Hair follicular keratinocyte (primary cell): ENCODE measurements at places on chromosomes 13 and 19. TPM values are rescaled to one million over a fixed set of nuclear protein-coding genes. Genes with fewer than 3 reads are reported as not detected.

CGB3 gene
- not detected in 2 replicates for total RNA-seq

ZNF90 gene
- 1.6 and 2.2 TPM in 2 replicates for total RNA-seq

TBXA2R gene
- total RNA-seq, result 0.23 TPM in 2 replicates

KLK2 gene
- total RNA-seq, result not detected in 2 replicates

ATP4B gene
- not detected in 2 replicates for total RNA-seq

NTF4 gene
- total RNA-seq, result 4.9 and 5.7 TPM in 2 replicates
